ENCODE measurements at places on chromosomes 1 and 21.

DNA sequence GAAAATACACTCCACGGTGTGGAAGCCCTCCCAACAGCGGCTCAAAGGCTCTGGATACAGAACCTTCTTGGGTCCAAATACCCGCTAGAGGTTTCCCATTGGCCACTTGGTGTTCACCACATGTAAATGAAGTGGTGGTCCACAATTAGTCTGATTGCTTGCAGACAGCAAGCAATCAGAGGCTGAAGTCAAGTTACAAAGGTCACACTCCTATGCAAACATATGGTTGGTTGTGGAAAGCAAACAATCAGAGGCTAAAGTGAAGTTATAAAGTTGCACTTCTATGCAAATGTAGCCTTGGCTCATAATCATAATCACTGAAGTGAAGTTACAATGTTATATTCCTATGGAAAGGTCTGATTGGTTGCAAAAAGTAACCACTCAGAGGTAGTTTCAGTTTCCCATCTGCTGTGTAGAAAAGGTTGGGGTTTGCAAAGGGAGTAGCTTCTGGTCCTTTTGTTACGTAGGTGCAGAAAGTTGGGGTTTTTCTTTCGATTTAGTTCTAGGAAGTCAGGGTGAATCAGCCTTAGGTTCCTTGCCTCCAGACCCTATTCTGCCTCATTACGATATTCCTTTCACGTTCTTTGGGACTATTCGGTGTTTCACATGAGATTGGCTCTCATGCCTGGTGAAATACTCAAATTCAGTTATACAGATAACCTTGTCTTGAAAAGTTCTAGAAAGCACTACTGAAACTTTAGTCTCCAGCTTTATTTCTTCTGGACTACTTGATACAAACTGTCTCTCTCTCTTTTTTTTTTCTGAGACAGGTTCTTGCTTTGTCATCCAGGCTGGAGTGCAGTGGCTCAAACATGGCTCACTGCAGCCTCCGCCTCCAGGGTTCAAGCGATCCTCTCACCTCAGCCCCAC is 36.7 kb upstream of the MTF2 start:
- DNase-seq: peak; percentile 63

- DNase-seq: peak; percentile 47
Observed at GRCh38 chr1:186304982-186305949, 69.8 kb downstream of the TPR start.

DNA sequence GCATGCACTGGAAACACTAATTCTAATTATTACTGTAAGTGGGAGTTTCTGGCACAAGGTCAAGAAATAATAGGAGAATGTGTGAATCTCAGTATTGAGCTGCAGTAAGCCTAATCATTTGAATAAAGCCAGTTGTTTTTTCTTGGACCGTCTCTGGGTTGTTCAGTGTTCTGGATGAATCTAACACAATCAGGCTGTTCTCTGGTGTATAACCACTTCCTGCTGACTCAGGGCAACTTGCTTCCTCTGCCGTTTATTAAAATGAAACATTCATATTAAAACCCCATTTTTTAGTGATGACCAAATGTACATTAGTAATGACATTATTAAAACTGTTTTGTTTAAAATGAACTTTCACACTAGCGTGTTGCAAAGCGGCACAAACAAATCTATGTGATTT is 273.1 kb upstream of the SNX7 start:
- peak; percentile 51 for DNase-seq

DNA sequence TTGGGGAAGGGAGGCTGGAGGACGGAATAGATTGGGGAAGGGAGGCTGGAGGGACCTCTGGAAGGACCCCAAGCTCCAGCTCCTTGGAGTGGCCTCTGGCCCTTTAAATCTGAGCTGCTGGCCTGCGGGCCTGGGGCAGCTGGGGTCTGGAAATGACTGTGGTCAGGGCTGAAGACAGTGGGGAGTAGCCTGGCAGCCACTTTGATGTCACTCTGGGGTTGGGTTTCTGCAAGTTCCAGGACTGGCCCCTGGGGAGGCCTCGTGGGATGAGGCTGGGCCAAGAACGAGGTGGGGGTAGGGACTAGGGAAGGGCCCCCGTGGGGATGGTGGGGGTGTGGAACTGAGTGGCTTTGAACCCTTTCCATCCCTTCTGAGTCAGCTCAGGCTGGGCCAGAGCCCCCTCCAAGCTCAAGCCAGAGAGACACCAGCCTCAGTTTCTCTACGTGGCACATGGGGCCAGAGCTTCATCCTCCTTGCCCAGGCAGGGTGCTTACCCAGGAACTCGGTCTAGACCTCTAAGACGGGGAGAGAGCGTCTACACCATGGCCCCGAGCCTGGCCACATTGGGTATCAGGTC is 59.7 kb downstream of the ALPL start:
- no peak for DNase-seq

GRCh38 chr21:37582590-37582989 is 216.0 kb downstream of the DYRK1A start:
- peak; percentile 24 for DNase-seq

Measured in suppressor macrophage treated with lipopolysaccharide for 4 hours (primary cell).